ENCODE measurements at places on chromosomes 5 and 9.

GRCh38 chr5:125274938-125275724 is 528.7 kb upstream of the ZNF608 start:
- DNase-seq = peak; percentile 70

DNA sequence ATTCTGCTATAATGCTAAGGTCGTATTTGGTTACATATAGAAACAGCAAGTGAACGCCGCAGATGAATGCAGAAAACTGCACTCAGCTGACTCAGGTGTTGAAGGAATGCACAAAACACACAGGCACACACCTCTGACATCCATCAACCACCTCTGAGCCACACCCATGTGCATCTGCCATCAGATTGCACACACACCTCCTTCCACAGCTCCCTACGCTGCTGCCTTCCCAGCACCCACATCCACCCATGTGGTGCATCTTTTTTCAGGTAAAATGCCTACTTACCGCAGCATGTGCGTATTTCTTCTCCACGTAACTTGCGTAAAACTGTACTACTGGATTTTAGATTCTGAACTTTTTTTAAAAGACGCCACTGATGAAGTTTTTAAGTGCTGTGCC is 7.1 kb downstream of the STK10 start:
- DNase-seq = no peak

- DNase-seq = peak; percentile 23
Measured at GRCh38 chr9:112112941-112113681, 62.0 kb downstream of the SUSD1 start.

- DNase-seq = peak; percentile 94
Measured at GRCh38 chr5:14928661-14929060, 57.1 kb upstream of the ANKH start.

DNA sequence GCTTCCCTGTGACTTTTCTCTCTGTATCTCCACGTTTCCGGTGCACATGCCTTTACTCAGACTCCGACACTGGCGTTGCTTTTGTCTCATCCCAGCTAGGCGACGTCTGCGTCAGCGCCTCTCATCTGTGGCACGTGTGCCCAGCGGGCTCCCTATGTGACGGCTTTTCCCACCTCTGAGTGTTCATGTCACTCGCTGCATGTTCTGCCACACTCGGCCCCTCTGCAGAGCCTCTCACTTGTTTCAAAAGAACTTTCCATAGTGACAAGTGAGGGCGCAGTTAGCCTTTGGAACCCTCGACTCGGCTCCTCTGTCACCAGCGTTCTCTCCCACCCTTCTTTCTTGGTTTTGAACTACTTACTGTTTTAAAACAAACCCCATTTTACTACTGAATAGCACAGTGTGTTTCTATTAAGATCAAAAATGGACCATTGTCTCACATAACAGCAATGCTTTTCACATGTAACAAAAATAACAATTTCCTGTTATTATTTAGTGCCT is 113.4 kb upstream of the CACNA1B start:
- no peak for DNase-seq

- DNase-seq = peak; percentile 55
Measured at GRCh38 chr5:83564069-83564749, 92.7 kb downstream of the VCAN start.

DNA sequence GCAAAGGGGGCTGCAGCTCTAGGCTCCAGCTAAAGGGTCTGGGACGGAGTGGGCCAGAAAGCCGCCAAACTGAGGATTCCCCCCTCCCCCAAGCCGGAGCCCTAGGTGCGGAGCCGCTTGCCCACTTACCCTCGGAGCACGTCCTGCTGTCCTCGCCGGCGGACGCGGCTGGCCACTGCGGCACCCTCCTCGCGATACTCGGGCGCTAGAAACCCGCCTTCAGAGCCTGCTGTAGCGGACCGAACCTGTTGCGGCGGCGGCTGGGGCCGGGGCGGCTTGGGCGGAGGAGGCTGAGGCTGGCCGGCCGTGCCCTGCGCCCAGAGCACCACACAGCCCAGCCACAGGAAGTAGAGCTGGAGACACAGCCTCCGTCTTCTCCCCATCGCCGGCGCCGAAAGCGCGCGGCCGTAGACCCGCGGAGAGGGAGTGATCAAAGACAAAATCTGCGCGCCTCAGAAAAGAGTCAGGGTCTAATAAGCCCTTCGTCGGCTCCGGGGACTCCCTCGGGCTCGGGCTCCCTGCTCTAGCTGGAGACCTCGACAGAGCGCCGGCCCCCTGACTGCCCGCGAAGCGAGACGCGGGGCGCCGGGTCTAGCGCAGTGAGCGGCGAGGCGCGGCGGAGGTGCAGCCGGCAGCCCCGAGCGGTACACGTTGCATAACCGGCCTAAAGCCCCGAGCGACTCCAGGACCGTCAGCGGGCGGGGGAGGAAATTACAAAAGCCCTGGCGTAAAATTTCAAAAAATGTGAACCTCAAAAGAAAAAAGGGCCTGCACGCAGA is 635 bp downstream of the FBN2 start:
- peak; percentile 67 for DNase-seq

DNA sequence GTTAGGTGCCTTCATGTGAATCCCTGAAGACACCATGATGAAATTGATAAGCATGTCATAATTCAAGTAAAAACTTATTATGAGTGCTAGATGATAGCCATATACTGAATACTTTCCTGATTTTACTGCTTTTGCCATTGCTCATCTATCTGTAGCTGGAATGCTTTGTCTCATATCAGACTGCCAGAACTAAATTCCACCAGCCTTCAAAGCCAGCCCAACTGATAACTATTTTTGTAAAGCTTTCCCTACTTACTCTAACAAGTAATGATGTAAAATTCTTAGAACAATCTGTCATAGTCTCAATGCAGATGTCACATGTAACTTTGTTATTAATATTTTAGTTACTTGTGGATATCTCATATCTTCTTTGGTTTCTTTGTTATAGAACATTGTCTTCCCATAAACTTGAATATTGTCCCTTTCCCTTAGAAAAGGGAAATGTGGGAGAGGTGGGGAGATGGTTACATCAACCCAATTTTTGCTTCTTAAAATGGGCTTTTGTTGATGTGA is 128.3 kb downstream of the ZCCHC7 start:
- DNase-seq = no peak

- no peak for DNase-seq
Measured at GRCh38 chr5:10248378-10249260, 1.1 kb downstream of the ATPSCKMT start.

GRCh38 chr5:134504629-134505300 is 20.7 kb upstream of the JADE2 start:
- no peak for DNase-seq

DNA sequence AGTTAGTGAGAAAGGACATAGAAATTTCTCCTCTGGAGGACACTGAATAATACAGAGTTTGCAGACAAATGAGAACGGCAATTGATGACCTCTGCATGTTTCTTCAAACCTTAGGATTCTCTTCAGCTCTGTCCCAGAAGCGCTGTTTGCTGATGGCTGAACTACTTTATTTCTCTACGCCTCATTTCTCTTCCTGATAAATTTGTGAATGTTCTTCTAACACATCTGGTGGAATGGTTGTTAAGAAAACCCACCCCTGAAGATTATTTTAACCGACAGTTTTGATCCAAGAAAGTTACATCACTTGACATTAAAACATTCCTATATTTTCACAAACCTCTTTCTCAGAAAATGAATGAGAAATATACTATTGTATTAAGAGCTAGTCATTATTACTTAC is 1150.6 kb downstream of the DTWD2 start:
- no peak for DNase-seq

GRCh38 chr9:134502266-134502791 is 139.3 kb upstream of the COL5A1 start:
- DNase-seq = no peak

DNA sequence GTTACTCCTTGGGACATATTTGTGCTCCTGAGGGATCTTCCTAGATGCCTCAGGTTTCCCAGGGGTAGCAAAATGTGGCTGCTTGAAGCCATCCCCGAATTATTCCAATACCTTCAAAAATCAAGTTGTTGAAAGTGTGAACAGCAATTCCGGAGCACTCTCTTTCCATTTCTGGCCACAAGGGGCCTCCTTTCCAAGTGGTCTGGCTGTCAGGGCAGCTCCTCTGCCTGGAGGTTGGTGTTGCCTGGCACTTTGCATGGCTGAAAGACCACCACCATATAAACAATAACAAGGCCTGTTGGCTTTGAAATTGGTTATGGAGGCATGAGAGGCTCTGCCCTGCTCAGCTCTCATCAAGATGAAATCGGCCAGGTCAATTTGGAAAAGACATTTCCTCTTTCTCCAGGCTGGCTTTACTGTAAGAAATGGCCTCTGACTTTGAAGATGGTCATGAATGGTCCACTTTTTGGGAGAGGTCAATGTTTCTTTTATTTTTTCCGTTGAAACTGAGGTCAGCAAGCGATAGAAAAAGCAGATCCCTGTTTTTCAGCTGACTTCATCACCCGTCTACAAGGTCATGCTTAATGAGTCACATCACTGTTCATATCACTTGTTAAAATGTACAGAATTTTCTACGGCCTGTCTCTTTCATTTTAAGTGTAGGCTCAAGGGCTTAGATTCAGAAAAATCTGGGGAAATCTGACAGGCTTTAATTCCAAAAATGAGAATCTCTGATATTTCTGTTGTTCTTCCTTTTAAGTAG is 481.1 kb upstream of the ZNF608 start:
- DNase-seq = peak; percentile 12

- DNase-seq = no peak
Measured at GRCh38 chr9:136376457-136376856, 3.0 kb upstream of the CARD9 start.

DNA sequence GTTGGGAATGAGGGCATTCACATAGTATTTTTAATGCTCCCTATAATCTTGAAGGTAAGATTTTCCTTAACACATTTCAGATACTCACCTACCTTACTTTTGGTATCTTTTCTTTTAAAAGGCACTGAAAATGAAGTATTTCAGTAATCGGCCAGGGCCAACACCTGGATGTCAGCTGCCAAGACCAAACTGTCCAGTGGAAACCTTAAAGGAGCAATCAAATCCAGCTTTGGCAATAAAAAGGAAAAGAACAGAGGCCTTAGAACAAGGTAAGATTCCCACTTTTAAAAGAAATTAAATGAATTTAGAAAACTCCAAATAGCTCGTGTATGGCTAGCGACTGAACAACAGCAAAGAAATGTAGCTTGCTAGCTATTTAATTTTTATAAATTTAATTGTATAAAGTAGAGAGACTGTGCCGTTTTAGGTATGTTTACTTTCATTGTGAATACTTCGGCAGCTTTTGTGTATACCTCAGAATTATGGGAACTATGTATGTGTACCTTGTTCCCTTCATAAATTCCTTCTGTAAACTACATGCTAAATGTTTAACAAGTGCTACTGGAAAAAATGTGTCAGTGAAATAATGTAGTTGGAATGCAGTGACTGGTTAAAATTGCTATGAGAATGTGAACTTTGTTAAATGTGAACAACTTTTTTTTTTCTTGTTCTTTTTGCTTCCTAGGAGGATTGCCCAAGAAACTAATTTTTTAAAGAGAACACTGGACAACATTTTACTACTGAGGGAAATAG is 41.9 kb downstream of the CDK7 start:
- DNase-seq = peak; percentile 55

- peak; percentile 78 for DNase-seq
Measured at GRCh38 chr5:36692791-36693763, 86.7 kb downstream of the SLC1A3 start.

- DNase-seq = no peak
Measured at GRCh38 chr5:14767053-14767452, 102.5 kb downstream of the OTULIN start.

GRCh38 chr5:4627131-4627530 is 513.0 kb upstream of the ADAMTS16 start:
- no peak for DNase-seq

DNA sequence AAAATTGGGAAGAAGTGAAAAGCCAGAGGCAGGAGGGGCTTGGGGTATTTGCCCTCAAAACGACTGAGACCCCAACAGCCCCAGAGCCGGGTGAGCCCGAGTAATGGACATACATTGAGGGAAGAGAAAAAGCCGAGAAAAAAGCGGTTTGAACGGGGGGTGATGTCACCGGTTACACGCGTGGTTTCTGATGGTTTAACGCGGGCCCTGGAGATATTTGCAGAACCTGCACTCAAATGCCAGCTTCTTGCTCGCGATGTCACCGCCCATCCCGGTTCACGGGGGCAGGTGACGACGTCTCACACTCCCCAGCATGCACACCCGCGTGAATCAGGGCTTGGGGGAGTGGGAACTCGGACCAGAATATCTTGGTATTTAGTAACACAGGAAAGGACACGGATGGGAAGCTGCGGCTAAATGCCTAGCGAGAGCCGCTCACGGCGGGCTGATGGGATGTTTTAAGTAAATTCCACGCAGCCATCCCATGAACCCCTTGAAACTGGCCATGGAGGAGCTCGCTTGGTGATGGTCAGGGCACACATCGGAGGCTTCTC is 102.0 kb upstream of the RAPGEF1 start:
- no peak for DNase-seq

GRCh38 chr5:28542987-28543386 is 1504.6 kb upstream of the CDH9 start:
- DNase-seq = peak; percentile 93

- peak; percentile 93 for DNase-seq
Measured at GRCh38 chr5:17359451-17360011, 138.5 kb upstream of the TAF11L2 start.

DNA sequence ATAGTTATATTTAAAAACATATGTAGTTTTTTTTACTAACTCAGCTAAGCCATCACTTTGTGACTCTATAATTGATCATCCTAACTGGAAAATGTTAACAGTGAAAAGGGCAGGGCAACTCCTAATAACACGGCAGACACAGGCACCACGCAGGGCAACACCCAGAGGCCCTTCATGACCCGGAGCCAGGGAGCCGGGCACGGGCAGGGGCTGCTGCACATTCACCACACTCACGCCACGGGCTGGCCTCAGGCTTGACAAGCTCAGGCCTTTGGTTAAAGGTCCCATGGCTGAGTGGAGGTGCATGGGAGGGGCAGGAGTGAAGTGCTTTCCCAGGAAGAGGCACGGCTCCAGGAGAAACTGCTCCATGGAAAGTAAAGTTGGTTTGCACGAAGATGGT is 53.0 kb upstream of the FAM120A start:
- no peak for DNase-seq

DNA sequence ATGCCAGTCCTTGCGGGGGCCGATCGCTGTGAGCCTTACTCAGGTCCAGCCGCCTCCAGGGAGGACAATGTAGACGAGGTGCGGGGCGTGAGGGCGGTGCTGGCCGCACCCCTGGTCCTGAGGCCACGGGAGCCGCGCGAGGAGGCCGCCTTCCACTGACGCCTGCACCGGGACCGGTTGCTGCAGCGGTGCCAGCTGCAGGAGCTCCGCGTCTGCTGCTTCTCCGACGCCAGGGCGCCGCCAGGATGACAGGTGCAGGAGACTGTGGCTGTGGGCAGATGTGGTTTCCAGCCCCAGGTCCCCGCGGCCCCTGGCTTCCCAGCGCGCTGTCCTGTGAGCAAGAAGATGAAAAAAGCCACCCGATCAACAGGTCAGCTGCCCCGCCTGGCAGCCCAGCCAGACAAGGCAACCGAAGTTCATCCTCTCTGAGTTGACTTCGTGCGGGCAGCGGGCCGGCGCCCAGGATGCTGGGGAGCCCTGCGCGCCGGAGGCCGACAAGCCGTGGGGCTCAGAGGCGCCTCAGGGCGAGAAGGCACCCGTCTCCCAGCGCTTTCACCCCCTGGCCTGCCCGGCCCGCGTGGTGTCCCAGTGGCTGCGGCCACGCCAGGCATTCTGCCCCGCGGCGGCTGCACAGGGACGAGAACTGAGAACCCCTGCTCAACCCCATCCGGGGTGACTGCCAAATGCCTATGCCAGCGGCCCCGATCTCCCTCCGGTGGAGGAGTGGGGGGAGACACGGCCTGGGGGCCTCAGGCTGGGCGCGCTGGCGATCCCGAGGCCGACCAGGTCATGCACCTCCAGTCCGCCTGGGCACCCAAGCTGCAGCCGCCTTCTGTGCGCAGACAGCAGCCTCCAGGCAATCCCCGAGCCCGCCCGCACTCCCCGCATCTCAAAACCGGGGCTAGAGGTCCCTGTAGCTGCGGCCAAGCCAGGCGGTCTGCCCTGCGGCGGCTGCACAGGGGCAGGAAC is 43.4 kb upstream of the BICD2 start:
- no peak for DNase-seq

Measured in fibroblast of upper back skin (primary cell).